Gastrocnemius medialis (tissue), 4 donors: ENCODE measurements at places on chromosomes 13 and 19.

GRCh38 chr19:46411925-46412649, 1.3 kb downstream of the CCDC8 start:
- no peak for DNase-seq

- no peak for DNase-seq
Observed at GRCh38 chr19:45667620-45668341, at the start of gene GIPR. Gene GIPR (plus strand): TSS chr19:45668221. CDS start chr19:45669521, 1,300 bp downstream.

DNA sequence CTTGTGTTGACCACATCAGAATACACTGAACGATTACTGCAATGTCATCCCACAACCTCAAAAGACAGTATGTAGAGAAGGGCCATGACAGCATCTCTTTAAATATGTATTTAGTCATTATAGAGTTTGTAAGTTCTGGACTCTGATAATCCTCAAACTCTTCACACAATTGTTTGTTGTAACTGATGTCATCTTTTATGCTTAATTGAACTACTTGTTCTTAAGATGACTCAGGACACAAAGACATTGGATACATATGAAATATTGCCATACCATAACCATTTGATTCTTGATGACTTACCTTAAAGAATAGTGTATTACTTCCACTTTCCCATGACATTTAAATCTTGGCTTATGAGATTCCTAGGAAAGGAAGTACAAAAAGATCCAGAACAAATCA, 347.6 kb downstream of the KLF5 start:
- DNase-seq = no peak

DNA sequence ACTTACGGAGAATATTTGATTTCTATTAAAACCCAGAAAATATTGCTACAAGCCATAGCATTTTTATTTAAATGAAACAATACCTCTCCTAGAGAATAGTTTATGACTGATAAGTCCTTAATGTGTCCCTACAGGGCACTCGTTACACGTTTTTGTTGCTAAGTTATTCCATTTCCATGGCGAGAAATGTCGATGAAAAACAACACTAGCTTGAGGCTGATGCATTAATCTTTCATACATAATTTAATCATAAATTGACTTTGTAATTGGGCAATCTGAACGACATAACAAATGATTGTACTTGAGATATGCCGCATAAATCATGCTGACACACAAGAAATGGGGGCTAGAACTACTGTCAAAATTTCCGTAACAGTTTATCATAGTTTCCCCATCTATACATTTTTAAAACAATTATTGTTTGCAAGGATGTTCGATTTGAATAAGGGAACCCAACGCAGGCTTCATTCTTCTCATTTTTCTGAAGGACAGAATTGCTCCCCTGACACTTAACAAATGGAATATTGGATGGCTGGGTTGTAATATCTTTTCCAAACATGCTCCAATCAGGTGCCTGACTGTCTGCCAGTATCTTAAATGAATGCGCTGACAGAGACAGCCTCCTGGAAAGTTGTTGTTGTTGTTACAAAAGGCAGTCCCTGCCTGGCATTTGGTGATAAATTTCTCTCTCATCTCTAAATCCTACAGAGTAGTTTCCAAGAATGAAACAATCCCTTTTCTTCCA, 61.9 kb downstream of the FLT1 start:
- DNase-seq = no peak

DNA sequence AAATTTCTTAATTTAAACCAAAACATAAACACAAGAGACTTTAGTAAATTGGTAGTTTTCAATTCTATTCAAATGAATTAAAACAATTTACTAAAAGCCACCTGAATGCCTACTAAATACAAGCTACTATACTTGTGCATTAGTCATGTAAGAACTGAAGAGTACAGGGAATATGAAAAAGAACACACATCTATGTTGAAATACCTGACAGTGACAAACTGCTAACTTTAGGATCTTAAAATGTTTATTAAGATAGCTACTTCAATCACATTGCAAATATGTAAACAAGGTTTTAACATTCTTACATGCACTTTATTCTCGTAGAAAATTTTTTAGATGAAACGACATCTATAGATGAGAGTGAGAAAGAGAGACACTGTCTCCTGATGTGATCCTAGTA, 4.1 kb downstream of the SPRYD7 start:
- no peak for DNase-seq

GRCh38 chr13:33207615-33207961, 78.0 kb downstream of the STARD13 start:
- no peak for DNase-seq

DNA sequence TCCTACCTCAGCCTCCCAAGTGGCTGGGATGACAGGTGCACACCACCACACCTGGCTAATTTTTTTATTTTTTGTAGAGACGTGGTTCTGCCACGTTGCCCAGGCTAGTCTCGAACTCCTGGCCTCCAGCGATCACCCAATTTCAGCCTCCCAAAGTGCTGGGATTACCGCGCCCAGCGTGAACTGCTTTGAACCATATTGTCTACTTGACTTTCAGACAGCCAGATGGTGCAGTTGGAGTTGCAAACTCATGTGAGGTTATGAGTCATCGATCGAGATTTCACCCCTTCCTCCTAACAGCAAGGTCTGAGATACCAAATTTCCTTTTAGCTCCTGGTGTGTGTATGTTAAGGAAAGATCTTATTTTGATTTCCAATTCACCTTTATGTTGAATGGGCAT, 2.7 kb downstream of the SLC27A1 start:
- DNase-seq = no peak

- DNase-seq = no peak
Observed at GRCh38 chr13:29301027-29301426, 294.5 kb downstream of the SLC7A1 start.
